Kidney epithelial cell (primary cell): ENCODE measurements at places on chromosomes 1 and 21. TPM values are rescaled to one million over a fixed set of nuclear protein-coding genes. Genes with fewer than 3 reads are reported as not detected.

Gene PPFIA4
- 0.13 and 0.62 TPM in 2 replicates for total RNA-seq

Gene HAPLN2
- not detected in 2 replicates for total RNA-seq

Gene MMP23B
- 4.9 and 6.5 TPM in 2 replicates for total RNA-seq

Gene FNDC5
- total RNA-seq, result 0.08 TPM in 1 of 2 replicates, not detected in the other

Gene KIF1B
- 33.5 and 33.9 TPM in 2 replicates for total RNA-seq

Gene DNASE2B
- total RNA-seq, result not detected in 2 replicates

Gene ARTN
- 3.9 and 4.7 TPM in 2 replicates for total RNA-seq

Gene MARK1
- total RNA-seq, result 6.1 and 9.5 TPM in 2 replicates

Gene AGPAT3
- total RNA-seq, result 62.3 and 70.4 TPM in 2 replicates

Gene CYP4Z1
- total RNA-seq, result not detected in 2 replicates

Gene AVPR1B
- total RNA-seq, result not detected in 2 replicates
